ENCODE measurements at places on chromosomes 5 and 9.

DNA sequence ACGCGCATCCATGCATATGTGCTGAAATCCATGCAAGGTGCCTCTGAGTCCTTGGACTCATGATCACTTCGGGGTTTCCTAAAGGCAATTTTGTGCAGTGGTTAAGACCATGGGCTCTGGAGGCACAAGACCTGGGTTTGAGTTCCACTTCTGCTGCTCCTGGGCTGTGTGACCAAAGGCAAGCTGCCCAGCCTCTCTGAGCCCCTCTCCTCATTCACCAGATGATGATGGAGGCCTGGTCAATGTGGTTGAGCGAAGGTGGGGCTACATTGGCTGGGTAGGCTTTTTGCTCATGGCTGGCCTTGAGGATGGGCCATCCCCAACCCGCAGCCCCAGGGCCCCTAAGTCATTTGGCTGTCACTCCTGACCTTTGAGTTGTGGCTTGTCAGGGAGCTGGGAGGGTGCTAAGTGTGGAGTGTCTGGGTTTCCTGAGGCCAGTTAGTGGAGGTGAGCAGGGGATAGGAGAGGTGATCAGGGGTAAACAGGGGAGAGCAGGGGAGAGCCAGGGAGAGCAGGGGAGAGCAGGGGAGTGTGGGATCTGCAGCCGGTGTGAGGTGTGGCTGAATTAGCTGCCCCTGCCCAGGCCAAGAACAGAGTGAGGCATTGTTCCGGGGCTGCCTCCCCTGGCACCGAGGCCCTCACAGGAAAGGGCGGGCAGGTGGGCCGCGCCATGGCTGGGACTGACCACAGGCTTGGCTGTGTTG is 64.6 kb upstream of the SYNPO start:
- no peak for DNase-seq

DNA sequence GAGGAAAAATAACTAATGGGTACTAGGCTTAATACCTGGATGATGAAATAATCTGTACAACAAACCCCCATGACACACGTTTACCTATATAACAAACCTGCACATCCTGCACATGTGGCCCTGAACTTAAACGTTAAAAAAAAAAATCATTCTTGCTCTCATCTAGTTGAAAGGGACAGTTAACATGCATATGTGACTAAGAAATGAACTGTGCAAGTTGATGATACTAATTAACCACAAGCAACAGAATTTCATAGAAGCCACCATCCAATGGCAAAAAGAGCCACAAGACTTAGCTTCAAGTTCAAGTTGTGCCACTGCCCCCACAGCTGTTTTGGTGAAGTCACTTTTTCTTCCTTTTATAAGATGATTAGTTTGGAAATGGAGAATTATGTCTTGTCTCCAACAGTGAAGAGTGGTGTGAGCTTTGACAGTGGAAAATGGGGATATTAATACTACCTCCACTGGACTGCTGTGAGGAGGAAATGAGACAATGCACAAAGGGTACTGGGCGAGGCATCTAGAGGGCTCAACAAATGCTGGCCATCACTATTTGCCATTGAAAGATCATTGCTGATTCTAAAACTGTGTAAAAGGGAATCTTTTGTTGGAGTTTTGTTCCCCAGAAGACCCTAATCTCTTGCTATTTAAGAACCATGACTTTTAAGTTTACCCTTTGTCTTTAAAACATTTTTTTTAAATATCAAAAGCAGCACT is 202.1 kb downstream of the EBF1 start:
- DNase-seq, result no peak

- DNase-seq, result no peak
Observed at GRCh38 chr9:20844916-20845315, 160.9 kb downstream of the FOCAD start.

DNA sequence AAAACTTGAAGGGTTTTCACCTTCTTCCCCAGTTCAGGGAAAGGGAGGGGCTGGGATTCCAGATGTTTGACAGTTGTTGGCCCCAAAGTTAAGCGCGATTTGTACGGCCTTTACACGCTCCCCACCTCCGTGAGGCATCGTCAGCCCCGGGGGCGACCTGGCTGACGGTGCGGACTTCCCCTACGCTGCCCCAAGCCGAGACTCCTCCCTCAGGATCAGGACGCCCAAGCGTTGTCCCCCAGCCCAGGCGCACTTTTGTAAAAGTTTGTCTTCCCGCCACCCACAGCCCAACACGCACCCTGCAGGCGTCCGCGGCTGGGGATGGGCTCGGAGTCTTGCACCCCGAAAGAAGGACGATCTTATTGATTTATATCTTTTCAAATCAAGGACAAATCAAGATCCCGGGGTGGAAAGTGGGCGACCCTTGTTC is 713 bp downstream of the MOB3B start:
- peak; percentile 7 for DNase-seq

- no peak for DNase-seq
Observed at GRCh38 chr9:90766731-90767130, 34.9 kb upstream of the SYK start.

- DNase-seq, result no peak
Observed at GRCh38 chr9:132679946-132680625, 9.8 kb downstream of the GTF3C4 start.

DNA sequence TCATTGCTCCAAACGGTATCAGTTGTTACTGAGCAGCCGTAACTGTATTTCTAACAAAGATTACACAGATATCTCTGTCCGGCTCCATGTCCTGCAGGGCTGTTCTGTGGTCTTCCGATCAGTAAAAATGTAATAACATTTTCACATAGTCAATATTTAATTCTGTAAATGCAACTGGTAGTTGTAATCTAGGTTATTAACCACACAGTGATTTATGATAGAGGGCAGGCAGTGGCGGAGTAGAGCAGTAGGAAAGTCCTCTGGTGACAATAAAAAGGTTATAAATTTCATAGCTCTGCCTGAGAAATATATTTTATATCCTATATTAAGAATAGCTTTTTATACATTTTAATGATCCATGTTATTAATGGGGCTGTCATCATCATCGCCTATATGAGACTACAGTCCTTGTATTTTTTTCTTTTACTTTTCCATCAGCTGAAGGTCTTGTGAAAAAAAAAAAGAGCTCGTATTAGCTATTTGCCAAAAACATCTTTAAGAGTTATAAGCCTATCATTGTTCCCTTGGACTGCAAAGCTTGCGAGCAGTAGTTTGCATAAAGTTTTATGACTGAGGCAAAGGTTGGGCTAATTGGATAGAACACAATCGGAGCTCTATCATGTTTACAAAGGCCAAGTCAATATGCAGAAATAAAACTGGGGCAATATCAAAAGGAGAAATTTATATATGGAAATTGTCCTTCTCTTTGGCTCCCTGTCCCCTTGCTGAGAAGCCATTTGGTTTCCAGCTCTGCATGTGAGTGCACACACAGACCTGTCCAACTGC is 648.0 kb downstream of the IRX1 start:
- no peak for DNase-seq

DNA sequence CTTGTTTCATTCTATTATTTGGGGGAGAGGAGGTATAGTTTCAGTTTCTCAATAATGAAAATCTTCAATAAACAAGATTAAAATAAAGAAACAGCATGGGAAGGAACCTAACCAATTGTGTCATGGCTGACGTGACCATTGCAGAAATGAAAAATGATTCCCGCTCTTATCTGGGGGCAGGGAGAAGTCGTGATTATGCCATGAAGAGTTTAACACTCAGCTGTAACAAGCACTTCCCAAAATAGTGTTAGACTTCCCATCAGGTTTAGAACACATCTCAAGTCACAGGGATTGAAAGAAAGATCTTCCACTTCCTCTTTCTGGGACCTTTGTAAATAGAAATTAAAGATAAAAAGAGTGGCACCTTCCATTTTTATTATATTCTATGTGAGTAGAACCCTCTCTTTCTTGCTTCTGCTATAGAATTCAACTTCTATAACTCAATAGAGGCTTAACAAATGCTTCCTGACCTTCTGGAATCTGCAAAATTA is 122.2 kb downstream of the TRPM6 start:
- DNase-seq, result no peak

DNA sequence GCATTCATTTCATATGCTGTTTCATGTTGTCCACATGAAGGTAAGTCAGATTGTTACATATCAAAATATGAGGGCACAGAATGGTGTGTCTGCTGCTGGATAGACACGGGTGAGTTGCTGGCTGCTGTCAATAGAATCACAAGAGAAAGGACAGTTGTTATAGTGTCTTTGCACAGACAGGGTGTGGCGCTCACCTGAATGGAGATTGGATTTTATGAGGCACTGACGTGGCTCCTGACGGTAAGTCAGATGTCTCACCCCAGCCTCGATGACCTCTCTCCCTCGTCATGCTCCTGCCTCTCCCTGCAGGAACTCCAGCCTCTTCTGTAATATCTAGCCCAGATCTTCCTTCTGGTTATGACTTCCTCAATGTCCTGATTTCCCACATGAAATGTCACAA is 75.4 kb upstream of the SELENOP start:
- no peak for DNase-seq

DNA sequence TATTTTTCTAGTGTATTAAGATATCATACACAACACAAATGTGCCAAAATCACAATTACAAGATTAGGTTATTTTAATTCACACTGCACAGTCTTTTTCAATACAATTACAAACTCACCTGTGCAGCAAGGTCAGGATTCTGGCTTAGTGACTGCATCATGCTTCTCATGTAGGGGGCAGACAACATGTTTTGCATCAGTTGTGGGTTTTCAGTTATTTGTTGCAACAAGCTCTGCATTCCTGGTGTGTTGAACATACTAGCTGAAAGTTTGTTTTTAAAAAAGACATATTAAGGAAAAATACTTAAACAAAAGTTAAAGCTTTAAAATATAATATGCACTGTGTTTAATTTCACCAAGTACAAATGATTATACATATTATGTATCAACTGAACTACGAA is 38.7 kb downstream of the UBQLN1 start:
- DNase-seq, result no peak

- DNase-seq, result no peak
Observed at GRCh38 chr5:7094626-7095025, 301.3 kb upstream of the ADCY2 start.

GRCh38 chr9:87812375-87813118 is 70.1 kb upstream of the SPATA31E1 start:
- peak; percentile 12 for DNase-seq

GRCh38 chr5:149665416-149666175 is 64.5 kb upstream of the PPARGC1B start:
- DNase-seq, result no peak

DNA sequence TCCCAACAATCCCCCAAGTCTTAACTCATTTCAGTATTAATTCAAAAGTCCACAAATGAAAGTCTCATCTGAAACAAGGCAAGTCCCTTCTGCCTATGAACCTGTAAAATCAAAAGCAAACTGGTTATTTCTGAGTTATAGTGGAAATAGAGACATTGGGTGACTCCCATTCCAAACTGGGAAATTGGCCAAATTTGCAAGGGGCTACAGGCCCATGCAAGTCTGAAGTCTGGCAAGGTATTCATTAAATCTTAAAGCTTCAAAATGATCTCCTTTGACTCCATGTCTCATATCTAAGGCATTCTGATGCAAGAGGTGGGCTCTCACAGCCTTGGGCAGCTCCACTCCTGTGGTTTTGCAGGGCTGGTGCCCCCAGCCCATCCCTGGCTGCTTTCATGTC is 167.9 kb downstream of the HTR1A start:
- DNase-seq, result no peak

DNA sequence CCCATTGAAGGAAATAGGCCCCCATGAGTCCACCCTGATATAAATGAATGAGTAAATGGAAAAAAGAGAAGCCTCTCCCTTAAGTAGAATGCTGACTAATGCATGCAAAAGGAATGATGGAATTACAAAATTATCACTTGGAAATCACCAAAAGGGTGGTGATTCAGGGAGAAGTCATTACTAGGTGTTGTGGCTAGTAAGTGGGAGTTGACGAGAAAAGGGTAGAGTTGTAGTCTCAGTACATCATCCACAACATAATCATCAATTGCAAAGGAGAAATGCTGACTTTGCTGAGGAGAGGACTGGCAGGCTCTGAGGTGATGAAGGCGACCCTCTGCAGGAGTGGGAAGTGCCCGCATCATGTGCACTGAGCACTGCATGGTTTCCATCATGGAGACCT is 201.5 kb upstream of the S1PR3 start:
- no peak for DNase-seq

DNA sequence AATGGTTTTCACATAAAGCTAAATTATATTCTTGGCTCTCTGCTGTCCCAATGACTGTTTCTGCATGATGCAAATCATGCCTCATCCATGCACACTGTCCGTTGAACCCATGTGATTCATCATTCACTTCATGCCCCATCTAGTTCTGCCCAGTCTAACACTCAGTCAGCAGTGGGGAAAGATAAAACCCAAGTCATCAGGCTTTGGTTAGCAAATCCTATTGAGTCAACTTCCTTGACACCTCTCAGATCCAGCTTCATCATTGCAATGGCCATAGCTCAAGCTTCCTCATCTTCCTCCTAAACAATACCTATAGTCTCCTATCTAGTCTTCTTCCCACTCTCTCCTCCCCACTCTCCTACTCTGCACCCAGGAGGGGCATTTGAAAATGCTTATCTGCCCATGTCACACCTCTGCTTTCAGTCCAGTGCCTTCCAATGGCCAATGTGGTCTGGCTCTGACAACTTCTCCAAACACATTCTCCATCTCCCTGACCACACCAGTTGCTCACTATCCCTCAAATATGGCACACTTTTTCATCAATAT is 266.0 kb upstream of the TRIM32 start:
- DNase-seq, result no peak

GRCh38 chr5:125424402-125425141 is 678.1 kb upstream of the ZNF608 start:
- no peak for DNase-seq

GRCh38 chr5:132067451-132067850 is 6.1 kb upstream of the CSF2 start:
- DNase-seq, result no peak

- DNase-seq, result no peak
Observed at GRCh38 chr9:127237801-127238200, 26.8 kb upstream of the GARNL3 start.

GRCh38 chr5:127216898-127217675 is 73.5 kb upstream of the MEGF10 start:
- DNase-seq, result no peak

GRCh38 chr5:32311404-32312196 is 1.1 kb downstream of the MTMR12 start:
- no peak for DNase-seq

DNA sequence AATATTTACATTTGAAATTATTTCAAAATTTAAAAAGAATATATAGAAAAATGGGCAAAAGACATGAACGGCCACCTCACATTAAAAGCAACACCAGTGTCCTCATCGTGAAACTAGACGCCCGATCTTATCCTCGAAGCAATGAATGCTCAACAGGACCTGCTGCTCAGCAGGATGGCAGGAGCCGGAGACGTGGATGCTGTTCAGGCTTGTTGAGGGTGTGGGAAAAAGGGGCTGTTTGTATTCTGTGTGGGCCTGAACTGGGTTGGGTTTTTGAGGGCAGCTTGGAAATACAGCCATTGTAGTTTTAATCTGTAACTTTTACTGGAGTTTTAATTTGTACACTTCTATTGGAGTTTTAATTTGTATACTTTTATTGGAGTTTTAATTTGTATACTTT is 20.3 kb downstream of the EXOC3 start:
- DNase-seq, result no peak

GRCh38 chr9:33460854-33461253 is 12.9 kb downstream of the NOL6 start:
- no peak for DNase-seq

GRCh38 chr5:135886136-135886535 is 9.5 kb downstream of the IL9 start:
- no peak for DNase-seq
